ENCODE measurements at places on chromosomes 13 and 19.

- DNase-seq: no peak
Observed at GRCh38 chr13:38213314-38213713, 136.3 kb upstream of the UFM1 start.

GRCh38 chr19:41225238-41226052 is 6.4 kb downstream of the AXL start:
- DNase-seq: peak; percentile 26

GRCh38 chr19:10699650-10700335 is 1.4 kb upstream of the QTRT1 start:
- peak; percentile 51 for DNase-seq

DNA sequence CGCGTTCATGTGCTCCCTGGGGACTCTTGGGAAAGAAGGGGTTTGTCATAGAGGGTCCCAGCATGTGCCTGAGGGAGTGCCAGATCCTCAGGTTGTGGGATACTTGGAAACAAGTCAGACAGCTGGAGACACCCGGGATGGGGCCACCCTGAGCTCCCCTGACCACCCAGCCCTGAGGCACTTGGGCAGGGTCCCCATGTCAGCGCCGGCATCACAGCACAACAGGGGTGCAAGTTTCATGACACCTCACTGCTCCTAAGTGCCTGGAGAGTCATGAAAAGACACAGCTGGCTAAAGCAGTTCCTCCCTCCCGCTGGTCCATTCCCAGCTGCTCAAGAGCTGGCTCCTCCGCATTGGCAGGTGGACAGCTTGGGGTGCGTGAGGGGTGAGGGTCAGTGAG is 102.7 kb downstream of the KDM4B start:
- DNase-seq: no peak

GRCh38 chr19:1019980-1020867 is 699 bp downstream of the TMEM259 start:
- no peak for DNase-seq

- no peak for DNase-seq
Observed at GRCh38 chr19:475360-475759, 14.5 kb upstream of the SHC2 start.

- DNase-seq: no peak
Observed at GRCh38 chr19:1249990-1250436, 1.6 kb downstream of the MIDN start.

DNA sequence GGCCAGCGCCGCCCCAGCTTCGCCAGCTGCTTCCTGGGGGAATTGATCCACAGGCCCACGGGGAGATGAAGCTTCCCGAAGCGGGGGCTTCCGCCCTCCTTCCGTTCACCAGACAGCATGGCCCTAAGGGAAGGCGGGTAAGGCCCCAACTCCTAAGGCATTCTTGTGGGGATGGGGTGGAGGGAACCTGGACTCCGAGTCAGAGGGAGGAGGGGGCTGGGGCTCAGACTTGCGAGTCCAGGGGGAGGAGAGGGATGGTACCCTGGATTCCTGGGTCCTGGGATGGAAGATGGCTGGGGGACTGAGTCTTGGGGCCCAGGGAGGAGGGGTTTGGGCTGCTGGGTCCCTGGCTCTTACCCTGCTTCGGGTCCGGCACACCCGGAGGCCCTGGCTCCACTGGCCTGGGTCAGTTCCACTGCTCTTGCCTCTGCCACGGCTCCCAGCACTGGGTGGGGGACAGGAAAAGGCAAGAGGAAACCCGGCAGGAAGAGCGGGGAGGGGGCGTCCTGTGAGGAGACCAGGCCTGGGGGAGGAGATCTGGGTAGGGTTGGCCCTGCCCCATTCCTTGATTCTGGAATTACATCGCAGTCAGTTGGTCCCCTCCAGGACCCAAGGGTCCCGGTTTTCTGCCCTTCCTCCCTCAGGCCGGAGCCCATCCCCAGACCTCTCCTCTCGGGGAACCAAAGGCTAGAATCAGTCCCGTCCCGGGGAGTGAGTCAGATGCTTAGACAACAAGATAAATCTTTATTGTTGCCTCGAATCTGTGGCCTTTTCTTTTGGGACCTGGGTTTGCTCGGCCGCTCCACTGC is at the start of gene RASIP1:
TSS of gene RASIP1 (minus strand) at position 447 of the 809 bp plus-strand sequence. CDS start at position 119, 328 bp downstream.
- no peak for DNase-seq
